ENCODE measurements at places on chromosomes 1 and 21. TPM values are rescaled to one million over a fixed set of nuclear protein-coding genes. Genes with fewer than 3 reads are reported as not detected.
A peak's percentile ranks its signal among the peaks of the same experiment; 100 is the strongest.

GRCh38 chr1:44505210-44505993 lies 100.3 kb downstream of the RNF220 start:
- peak; percentile 40 for DNase-seq

DNA sequence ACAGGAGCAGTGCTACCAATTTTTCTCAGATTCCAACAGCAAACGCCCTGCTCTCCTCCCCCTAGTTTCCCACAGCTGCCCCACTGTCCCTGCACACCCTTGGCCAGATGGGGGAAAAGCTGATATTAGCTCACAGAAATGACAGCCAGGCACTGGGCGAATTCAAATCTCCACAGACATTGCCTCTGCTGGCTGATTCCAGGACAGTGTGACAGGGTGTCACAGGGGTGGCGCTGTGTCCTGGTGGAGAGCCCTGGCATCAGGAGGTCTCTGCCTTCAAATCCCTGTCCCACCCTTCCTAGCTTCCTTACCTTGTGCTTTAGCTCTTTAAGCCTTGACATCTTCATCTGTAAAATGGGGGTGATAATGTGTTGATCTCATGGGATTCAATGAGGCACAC lies 10.4 kb downstream of the OLIG1 start:
- no peak for DNase-seq

- DNase-seq = no peak
Measured at GRCh38 chr21:33760641-33761440, 118.5 kb downstream of the ITSN1 start.

- DNase-seq = no peak
Measured at GRCh38 chr1:33007190-33008050, 29.3 kb downstream of the AK2 start.

The CELA3A gene
- not detected for total RNA-seq

DNA sequence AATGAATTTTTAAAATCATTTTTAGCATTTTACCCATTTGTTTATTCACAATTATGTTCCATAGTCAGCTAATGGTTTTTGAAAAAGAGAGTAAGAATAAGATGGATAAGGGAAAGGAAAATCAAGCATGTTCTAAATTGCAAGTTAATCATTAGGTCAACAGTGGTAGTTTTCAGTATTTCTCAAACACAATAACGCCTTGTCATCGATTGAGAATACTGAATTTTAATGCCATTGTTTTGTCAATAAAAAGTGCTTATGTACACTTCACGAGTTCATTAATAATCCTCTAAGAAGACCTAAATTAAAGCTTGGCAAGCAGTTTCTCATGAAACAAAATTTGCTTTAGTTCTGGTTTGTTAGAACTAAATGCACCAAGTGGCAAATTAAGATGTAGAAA lies 100.3 kb downstream of the RERE start:
- no peak for DNase-seq

DNA sequence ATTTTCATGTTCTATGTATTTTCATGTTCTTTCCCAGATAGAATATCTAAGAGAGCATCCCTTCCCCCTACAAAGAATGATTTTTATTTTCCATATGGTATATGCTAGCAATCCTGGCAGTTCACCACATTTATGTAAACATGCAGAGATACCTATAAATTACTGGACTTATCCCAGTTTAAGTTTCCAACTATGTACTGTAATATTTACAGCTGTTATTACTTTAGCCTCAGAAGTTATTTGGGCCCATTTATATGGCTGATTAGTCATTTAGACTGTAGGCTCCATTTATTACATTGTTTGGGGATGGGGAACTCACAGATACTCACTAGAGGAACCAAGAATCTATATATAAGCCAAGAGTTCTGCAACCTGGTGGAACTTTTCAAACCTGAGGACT lies 84.8 kb upstream of the WARS2 start:
- DNase-seq = no peak

The RWDD3 gene
- total RNA-seq = 19.4 TPM

DNA sequence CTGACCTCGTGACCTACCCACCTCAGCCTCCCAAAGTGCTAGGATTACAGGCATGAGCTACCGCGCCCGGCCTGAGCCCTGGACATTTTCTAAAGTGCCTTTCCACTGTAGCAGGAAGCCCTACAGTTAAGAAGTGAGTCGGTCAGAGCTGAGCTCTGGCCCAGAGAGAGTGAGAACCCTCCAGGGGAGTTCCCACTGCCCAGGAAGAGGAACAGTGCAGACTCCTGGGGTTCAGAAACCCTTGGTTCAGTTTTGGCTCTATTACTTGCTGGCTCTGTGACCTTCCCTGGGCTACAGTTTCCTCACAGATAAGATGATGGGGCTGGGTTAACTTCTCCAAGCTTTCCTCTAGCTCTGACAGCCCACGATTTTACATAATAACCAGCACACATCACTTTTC lies 20.9 kb downstream of the SLC9A1 start:
- no peak for DNase-seq

DNA sequence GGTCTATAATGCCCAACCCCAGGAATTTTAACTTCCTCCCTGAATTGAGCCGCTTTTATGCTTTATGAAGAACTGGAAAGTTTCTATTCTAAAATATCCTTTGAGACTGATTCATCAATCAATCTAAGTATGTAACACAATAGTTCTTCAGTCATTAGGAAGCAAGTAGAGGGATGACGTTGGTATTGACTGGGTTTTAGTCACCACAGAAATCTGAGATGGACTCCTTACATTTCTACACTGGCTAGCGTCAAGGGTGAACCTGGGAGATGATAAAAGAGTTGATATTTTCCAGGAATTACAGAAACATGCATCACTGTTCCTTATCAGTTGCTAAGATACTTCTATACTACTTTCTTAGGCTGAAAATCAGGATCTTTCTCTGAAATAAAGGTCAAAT lies 308.0 kb downstream of the HMCN1 start:
- no peak for DNase-seq

- no peak for DNase-seq
Measured at GRCh38 chr1:211525101-211525676, 33.2 kb upstream of the RD3 start.

The CRP gene
- not detected for total RNA-seq

GRCh38 chr1:1081311-1082238 lies 7.5 kb upstream of the RNF223 start:
- DNase-seq = peak; percentile 13

DNA sequence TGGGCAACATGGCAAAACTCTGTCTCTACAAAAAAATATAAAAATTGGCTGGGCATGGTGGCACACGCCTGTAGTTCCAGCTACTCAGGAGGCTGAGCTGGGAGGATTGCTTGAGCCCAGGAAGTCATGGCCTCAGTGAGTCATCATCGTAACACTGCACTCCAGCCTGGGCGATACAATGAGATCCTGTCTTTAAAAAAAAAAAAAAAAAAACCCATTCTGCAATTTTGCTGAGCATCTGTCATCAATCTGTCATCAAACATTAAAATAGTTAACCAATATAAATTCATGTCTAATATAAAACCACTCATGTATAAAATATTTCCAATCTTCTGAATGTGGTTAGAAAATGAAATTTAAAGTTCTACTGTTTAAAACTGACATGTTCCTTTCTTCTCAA lies 56.9 kb downstream of the LPAR3 start:
- DNase-seq = no peak

- DNase-seq = no peak
Measured at GRCh38 chr1:47682786-47683350, 245.0 kb downstream of the FOXD2 start.

All from left ventricle myocardium inferior (tissue), 1 donor.